NCI-H2107 (cell line): ENCODE measurements at places on chromosomes 11 and 22.

- DNase-seq: no peak
Measured at GRCh38 chr11:69301081-69301454, 7.1 kb downstream of the MYEOV start.

DNA sequence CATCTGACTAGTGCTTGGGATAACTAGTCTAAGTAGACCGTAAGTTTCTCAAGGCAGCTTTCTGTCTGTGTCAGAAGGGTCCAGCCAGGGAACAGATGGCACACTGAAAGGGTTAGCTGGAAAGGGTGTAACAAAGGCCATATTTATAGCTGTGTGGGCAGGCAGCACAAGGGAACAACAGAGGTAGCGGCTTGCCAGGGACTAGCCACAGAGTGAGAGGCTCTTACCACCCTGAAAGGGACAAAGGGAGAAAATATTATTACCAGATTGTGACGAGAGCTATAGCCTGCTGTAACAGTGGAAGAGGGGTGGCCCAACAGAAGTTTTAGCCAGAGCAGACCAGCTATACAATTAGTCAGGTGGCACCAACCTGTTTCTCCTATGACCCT lies 129.4 kb downstream of the CCDC34 start:
- no peak for DNase-seq

GRCh38 chr11:129969920-129970319 lies 32.7 kb downstream of the PRDM10 start:
- DNase-seq: no peak

GRCh38 chr22:28882878-28883656 lies at the start of gene ZNRF3:
Gene ZNRF3, plus strand, starts transcription at chr22:28883572. Its CDS starts 195 bp downstream, at chr22:28883767.
- DNase-seq: peak; percentile 74

DNA sequence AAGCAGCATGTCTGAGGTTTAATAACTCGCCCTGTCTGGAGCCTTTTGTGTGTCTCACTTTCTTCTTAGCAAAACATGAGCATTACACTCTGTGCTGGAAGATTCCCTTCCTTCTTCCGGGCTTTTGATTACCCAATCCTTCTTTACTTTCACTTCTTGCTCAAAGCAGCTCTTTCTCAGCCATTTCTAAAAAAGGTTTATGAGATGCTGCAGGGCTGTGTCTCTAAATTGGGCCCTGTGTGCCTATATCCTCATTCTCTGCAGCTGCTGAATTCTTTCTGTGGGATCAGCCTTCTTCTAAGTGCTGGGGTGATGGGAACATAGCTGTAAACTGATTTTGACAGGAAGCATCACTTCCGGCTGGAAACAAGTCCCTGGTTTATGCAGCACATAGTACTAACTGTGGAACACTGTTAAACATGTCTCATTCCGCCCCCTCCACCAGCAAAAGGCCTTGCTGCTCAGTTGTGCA lies 71.8 kb downstream of the PIWIL4 start:
- no peak for DNase-seq

DNA sequence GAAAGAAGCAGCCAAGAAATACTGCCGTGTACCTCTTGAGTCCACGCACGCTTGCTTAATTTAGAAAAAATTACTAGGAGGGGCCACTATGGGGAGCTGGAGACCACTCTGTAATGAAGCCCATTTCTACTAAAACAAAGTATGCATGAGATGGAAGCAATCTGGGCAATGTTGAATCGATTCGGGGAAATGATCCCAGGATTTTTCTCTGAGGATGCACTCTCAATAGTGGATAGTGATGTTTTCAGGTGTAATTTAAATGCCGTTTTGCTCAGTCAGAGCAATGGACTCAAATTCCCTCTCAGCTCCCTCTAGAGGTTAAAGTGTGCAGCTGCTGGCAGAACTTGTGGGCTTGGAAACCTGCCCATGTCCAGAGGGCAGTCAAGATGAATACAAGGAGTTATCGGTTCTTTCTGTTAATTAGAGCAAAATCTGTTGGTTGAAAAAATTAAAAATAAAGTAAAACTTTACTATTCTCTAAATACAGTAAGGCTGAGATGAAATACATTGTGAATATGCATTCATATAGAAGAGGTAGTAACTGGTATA lies 64.1 kb downstream of the ME3 start:
- no peak for DNase-seq

DNA sequence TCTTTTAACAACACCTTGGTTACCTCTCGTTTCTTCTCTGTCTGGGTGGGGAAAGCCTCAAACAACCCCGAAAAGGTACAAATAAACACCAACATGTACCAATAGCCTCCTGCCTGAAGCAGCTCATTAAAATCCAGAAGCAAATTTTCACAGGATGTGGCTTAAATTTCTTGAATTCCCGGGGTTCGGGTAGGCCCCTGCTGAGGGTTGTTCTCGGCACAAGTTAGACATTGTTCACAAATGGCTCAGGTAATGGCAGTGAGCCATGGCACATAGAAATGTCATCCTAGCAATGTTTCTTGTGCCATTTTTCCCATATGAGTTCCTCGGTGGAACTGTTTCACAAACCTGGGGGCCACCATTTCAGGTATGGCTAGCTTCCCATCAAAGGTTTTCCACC lies 19.7 kb upstream of the GLYATL1 start:
- DNase-seq: no peak

DNA sequence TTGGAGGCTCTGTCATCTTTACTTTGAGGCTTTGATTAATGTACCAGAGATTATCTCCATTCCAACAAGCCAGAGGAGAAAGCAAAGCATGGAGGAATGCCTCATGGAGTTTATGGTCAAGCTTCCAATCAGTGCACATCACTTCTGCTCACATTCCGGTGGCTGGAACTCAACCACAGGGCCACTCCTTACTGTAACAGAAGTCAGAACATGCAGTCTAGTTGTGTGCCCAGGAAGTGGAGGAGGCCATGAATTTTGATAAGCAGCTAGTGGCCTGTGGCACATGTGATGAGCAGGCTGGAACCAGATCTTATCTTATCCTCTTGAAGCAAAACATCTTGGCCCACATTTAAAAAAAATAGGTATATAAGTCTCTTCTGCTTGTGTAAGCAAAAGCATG lies 258.9 kb upstream of the ARHGAP20 start:
- no peak for DNase-seq

DNA sequence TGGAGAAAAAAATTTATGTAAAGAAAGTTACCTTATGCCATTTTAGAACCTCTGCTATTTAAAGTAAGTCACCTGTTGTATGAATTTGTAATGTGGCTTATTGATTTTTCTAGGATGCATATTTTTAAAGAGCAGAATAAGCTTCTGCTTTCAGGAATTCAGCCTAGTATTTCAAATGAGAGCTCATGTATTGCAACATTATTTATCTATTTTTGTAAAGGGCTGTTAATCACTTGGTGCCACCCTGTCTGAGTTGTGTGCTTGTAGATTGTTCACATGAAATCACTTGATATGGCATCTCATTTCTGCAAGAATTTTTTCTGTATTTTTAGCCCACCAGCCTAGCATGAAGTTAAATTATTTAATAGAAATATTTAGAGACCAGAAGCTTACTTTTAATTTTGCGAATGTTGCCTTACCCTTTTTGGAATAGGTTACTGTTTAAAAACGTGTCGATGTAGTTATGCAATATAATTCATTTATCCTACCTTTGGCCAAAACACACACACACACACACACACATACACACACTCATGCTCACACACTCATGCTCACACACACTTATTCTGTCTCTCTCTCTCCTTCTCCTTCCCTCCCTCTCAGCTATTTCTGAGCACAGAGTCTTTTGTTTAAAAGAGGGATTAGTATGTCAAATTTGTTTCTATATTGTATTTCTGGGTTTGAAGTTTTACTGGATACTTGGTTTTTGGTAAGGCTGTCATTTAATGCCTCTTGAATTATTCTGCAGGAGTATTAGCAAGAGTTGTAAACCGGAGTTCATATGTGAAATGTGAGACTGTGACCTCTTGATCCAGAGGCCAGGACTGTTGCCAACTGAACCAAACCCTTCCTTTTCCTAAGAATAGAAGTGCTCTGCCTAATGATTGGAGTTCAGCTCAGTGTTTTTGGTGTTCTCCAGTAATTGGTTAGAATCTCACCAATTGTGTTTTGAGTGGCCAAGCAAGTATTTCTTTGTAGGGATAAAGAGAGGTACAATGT lies 34.4 kb downstream of the YAP1 start:
- no peak for DNase-seq

- DNase-seq: no peak
Measured at GRCh38 chr22:30878516-30879414, 89.8 kb downstream of the MORC2 start.

GRCh38 chr11:110355011-110355744 lies 58.8 kb upstream of the RDX start:
- DNase-seq: no peak
